ENCODE measurements at places on chromosomes 7 and 10.

- DNase-seq, result no peak
Observed at GRCh38 chr10:86944031-86944419, 13.4 kb downstream of the MMRN2 start.

- DNase-seq, result no peak
Observed at GRCh38 chr10:33937036-33937730, 602.7 kb upstream of the NRP1 start.

GRCh38 chr10:9668411-9668810, 1349.3 kb upstream of the CELF2 start:
- no peak for DNase-seq

DNA sequence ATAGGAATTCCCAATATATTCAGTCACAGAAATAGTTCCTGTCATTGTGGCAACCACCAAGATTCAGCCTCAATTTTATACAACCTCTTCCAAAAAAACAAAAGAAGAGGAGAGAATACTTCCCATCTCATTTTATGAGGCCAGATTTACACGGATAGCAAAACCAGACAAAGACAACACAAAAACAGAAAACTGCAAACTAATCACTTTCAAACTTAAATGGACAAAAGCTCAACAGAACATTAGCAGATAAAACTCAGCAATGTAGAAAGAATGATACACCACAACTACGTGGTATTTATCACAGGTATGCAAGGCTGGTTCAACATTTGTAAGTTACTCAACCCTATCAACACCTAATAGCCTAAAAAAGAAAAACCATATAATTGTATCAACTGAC, 22.0 kb downstream of the PEX1 start:
- DNase-seq, result no peak

DNA sequence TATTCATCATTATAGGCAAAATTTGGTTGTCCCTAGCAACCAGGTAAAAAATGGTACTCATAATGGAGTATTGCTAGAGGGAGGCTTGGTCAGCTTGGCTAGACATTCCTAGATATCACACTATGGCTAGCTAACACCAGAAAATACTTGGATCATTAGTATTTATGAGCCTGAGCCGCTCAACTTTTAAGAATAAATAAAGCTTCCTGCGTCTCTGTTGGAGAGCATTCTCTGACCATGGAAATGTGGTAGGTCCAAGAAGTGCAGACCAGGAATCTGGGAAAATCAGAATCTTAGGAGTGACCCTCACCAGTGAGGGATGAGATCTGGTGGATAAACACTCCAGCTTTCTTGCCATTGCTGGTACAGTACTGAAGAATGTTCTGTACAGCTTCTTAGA, 157.6 kb upstream of the AGR3 start:
- DNase-seq, result no peak

Data from GOT3 (cell line).